OCI-M1 (cell line): ENCODE measurements at places on chromosomes 13 and 19.
A peak's percentile ranks its signal among the peaks of the same experiment; 100 is the strongest.

DNA sequence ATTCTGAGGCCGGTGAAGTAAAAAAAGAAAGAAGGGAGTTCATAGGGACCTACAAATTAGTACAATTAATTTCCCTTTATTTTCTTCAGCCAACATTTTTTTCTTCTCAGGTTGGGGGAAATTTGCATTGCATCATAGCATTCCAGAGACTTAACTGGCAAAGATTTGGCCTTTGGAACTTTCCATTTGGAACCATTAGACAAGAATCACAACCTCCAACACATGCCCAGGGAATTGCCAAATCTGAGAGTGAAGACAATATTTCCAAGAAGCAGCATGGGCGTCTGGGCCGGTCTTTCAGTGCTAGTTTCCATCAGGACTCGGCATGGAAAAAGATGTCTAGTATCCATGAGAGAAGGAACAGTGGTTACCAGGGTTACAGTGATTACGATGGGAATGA lies 6.4 kb upstream of the ERCC5 start:
- no peak for DNase-seq

DNA sequence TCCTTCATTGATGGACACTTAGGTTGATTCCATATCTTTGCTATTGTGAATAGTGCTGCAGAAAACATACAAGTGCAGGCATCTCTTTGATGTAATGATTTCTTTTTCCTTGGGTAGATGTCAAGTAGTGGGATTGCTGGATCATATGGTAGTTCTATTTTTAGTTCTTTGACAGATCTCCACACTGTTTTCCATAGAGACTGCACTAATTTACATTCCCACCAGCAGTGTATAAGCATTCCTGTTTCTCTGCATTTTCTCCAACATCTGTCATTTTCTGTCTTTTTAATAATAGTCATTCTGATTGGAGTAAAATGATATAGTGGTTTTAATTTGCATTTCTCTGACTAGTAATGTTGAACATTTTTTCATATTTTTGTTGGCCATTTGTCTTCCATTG lies 116.7 kb downstream of the LMO7 start:
- DNase-seq, result no peak

DNA sequence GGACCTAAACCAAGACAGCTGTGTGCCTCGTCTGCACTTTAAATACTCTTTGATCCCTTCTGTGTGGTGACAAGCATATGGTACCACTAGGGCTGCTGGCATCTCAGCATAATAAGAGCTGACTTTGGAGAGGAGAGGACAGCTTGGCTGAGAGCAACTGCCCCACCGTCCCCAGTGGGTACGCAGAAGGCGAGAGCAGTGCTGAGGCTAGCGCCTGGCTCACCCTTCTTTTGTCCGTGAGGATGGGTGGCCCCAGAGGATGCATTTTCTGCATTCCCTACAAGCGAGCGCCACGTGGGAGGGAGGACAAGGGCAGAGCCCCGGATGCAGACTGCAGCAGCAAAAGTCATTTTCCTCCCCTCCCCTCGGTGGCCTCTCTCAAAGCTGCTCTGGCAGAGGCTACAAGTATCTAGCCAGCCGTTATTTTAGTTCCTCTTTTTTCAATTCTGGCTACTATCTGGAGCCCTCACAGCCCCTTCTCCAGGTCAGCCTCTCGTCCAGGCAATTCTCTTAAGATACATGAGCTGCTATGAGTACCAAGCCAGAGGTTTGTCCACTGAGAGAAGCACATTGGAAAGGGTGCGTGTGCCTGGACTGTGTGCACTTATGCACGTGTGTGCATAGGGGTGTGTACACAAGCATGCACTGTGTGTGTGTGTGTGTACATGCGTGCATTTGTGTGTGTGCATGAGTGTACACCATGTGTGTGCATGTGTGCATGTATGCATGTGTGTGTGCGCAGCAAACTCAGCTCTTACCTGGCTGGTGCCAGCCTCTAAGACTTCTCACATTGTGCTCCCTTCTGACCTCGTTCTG lies 51.3 kb downstream of the RAB20 start:
- DNase-seq, result peak; percentile 96

DNA sequence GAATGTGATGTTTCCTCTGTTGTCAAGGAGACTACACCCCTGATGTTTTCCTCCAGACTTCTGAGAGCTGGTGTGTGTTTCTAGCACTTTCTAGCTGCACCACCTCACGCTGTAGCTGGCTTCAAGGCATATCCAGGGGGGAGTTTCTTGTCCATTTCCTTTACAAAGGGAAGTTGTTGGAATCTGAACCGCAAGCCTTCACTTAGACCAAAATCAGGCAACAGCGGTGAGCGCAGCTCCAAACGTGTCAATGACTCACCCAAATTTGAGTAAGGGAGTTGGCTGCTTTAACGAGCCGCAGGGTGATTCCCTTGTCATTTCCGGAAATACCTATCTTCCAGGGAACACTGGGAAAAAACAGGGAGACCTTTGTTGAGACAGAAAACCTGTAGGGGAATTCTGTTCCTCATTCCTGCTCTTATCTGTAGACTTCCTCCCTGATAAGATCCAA lies 2.5 kb downstream of the LDLR start:
- DNase-seq, result peak; percentile 71

GRCh38 chr19:35167251-35168119 lies 12.9 kb downstream of the FXYD5 start:
- peak; percentile 75 for DNase-seq

- DNase-seq, result no peak
These were observed 309.2 kb downstream of the ZNF536 start for GRCh38 chr19:30681162-30682100.

- peak; percentile 62 for DNase-seq
These were observed 56.3 kb downstream of the PSG3 start for GRCh38 chr19:42683917-42684513.

DNA sequence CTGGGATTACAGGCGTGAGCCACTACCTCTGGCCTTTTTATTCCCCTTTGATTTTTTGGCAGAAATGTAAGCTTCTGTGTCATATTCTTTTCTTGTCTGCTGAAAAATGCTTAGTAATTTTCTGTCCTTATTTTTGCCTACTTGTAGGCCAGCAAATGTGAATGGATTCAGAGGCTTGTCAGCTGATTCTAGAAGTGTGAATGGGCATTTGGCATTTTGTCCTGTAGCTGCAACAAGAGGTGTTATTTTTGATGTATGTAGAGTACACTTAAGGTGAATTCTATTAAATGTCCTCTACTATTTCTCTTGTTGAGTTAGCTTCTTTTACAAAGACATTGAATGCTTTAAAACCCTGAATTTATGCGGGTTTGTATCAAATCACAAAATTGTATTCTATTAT lies 50.0 kb downstream of the FRY start:
- DNase-seq, result no peak

GRCh38 chr19:16334411-16334810 lies 9.8 kb downstream of the KLF2 start:
- no peak for DNase-seq

DNA sequence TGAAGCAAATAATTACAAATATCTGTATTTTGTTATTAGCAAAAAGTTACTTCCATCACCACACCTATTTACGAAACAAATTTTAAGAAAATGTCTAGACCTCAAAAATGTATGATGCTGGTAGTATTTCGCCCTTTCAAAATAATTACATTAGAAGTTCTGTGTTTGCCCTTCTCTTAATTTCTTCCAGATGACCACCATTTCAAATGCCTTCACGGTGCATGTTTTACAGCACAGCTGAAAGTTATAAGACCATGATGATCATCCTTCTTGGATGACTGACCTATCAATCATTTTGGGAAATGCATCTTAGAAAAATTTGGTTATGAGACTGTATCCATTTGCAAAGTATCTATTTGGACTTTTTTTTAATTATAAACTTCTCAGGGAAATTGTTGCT lies 390.8 kb downstream of the SLITRK6 start:
- DNase-seq, result no peak

DNA sequence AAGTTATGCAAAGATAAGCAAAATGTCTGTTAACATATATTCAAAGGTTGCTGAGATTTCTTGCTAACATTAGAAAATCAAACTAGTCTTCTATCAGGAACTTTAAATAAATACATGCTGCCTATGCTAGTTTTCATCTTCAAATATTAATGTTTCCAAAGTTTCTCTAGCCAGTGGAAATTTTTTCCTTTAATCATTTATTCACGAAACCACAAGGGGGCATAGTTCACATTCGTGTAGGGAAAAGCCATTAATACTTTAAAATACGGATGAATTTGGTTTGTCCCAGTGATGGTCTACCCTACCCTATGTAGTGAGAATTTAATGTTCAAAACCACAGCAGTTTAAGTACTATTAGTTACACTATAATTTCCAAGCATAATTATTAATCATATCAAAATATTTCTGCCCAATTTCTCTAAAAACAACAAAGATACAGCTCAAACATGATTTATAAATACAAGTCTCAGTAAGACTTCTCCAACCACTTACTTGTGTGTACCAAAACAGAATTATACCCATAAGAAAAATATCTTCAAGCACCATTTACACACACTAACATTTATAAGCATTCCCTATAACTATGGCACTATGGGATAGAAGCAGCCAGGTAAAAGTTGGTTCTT lies 16.2 kb downstream of the NUFIP1 start:
- peak; percentile 58 for DNase-seq

GRCh38 chr19:56308792-56309191 lies 5.8 kb downstream of the ZSCAN5A start:
- no peak for DNase-seq

- DNase-seq, result no peak
These were observed 37.4 kb upstream of the MTIF3 start for GRCh38 chr13:27487776-27488175.

GRCh38 chr13:36154567-36155291 lies 23.5 kb upstream of the DCLK1 start:
- DNase-seq, result no peak

DNA sequence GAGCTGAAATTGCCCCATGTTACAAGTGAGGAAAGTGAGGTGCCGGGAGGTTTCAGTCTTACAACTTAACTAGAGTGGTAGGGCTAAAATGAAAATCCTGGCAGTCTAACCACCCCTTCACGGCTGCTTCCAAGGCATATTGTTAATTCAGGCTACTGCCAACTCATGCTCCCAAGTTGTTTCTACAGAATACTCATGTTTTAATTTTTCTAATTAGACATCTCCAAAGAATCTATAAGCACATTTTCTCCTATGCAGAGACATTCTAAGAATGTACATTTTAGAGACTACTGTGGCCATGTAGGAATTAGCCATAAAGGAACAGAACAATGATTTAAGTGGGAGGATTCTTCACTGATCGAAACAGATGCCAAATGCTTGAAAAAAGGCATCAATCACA lies 7.0 kb upstream of the TSC22D1 start:
- no peak for DNase-seq

GRCh38 chr13:46492946-46493345 lies 60.0 kb upstream of the LRCH1 start:
- peak; percentile 69 for DNase-seq

- peak; percentile 81 for DNase-seq
These were observed 73.5 kb upstream of the PCDH17 start for GRCh38 chr13:57558051-57558467.

GRCh38 chr19:56153507-56153906 lies 12.4 kb downstream of the ZNF444 start:
- no peak for DNase-seq

- DNase-seq, result no peak
These were observed 24.2 kb downstream of the BTBD2 start for GRCh38 chr19:1991018-1991913.

DNA sequence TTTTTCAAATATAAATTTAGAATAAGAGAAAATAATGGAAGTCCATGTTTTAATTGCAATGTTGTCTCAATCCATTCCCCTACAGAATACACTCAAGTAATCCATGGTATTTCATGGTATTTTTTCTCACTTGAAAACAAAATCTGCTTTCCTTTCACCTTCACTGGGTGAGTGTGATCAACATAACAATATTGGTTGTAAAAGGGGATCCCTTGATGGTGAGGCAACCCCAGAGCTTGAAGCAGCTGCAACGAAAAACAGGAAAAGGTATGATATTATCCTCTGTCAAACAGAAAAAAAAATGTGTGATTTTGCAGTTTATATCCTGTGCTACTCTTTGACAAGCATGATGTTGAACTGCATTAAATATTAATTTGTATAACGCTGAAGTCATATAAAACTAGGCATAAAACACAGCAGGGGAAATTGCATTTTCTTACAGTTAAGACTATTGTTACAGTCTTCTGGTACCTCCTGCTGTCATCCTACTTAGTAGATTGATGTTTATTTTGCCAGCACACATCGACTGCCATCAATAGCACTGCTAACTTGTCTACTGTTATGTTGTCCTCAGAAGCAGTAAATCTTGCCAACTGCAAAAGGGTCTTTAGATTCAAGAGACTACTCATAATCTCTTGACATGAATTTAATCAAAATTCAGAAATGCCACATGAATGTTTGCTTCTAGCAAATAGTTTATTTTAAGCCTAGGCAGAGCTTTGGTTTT lies 373.1 kb upstream of the MIR17HG start:
- DNase-seq, result no peak

- no peak for DNase-seq
These were observed 111.3 kb downstream of the ZNF486 start for GRCh38 chr19:20278342-20278741.

GRCh38 chr19:12847159-12848139 lies 9.1 kb downstream of the MAST1 start:
- peak; percentile 85 for DNase-seq

- peak; percentile 86 for DNase-seq
These were observed 33.8 kb upstream of the GARRE1 start for GRCh38 chr19:34220472-34221063.

DNA sequence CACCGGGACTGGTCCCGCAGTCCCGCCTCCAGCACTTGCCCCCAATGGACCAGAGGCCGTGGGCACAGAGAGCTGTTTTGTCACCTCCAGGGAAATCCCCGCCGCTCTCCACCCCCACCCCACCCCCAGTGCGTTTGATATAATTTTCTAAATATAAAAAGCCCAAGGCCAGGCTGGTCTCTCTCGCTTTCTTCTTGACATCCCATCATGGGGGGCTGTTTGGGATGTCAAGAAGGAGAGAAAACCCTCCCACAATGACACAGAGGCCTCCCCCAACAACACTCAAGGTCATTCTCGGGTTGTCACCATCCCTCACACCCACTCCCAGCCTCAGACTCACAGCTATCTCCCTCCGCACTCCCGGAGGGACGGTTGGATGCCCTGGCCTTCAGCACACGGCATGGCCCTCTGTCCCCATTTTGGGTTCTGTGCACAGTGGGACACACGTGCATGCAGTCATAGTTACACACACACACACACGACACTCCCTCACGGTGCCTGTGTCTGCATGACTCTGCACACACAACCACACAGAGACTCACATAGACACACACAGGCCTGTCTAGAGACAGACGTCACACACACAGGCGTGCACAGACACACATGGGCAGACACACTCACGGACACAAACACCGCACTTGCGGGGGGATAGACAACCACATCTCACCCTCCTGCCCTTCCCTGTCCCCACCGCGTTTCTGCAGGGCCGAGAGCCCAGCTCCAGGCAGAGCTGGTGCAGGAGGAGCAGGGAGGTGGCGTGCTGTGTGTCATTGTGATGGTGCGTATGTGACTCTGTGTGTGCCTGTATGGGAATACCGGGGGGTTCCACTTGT lies 4.8 kb upstream of the NFIC start:
- DNase-seq, result no peak
